Stimulated activated CD8-positive, alpha-beta memory T cell treated with anti-CD3 and anti-CD28 coated beads, Interleukin-2, amount 100 ng/mL, for 1 hour (primary cell): ENCODE measurements at places on chromosomes 7 and 10.

DNA sequence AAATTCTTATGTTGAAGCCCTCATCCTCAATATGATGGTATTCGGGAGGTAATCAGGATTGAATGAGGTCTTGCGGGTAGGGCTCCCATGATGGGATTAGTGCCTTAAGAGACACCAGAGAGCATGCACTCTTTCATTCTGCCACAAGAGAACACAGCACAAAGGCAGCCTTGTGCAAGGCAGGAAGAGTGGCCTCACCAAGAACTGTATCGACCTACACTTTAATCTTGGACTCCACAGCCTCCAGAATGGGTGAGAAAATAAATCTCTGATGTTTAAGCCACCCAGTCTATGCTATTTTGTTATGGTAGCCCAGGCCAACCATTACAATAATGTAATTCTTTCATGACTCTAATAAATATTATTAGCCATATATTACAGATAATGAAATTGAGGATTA, 8.4 kb downstream of the SEM1 start:
- no peak for DNase-seq

GRCh38 chr7:3206101-3206500, 95.0 kb upstream of the SDK1 start:
- DNase-seq: no peak

DNA sequence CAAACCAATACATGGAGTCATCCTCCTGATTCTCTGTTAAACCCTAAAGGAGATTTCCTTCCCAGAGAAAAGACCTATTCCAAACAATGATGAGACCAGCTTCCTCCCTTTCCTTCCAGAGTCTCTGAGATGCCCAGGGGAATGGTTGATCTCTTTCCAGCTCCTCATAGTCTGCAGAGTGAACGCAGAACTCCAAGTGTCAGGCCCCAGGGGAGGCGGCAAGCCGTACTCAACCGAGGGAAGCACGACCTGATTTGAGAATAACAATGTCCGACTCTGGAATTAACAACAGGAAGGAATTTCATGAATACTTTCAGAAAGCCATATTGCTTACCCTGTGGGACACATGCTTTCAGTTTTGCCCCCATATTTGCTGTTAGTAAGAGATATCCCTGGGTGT, 241.7 kb upstream of the GLI3 start:
- DNase-seq: no peak

GRCh38 chr10:86850481-86850880, 94.1 kb downstream of the BMPR1A start:
- DNase-seq: no peak

- DNase-seq: peak; percentile 56
Observed at GRCh38 chr7:74289018-74289658, at the start of gene CLIP2. CLIP2 (plus strand) TSS chr7:74289407; CDS start chr7:74317547, 28,140 bp downstream.

DNA sequence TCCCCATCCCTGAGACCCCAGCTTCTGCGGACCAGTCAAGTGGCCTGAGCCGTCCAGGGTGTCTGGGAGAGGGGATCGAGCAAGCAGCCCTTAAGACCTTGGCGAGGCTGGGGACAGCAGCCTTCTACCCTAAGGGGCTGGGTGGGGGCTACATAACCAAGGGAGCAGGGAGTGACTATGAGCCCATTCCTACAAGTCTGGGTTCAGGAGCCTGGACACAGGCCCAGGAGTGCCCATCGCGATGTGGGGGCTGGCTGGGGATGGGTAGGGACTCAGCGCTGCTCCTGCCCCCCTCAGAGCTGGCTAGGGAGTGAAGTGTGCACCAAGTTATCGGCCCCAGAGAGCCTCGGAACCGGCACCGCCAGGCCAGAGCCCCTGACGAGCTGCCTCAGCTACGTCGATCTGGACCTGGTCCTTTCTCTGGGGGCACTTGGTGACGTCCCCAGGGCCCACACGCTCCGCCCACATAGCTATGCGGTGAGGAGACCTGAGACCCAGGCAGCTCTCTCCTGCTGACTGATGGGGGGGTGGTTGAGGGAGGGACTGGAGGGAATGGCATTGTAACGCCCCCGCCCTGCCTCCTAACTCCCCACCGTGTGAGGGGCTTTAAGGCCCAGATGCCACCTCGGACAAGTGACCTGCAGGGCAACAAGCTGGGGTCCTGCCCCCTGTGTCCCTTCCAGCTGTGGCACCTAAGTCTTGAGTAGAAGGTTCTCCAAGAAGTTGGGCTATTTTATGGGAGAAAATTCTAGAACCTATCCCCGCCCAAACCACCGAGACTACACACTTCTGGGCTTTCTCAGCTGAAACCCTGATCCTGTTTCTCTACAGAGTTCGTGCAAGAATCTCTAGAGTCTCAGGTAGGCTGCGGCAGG, 2.5 kb downstream of the SAP25 start:
- no peak for DNase-seq

DNA sequence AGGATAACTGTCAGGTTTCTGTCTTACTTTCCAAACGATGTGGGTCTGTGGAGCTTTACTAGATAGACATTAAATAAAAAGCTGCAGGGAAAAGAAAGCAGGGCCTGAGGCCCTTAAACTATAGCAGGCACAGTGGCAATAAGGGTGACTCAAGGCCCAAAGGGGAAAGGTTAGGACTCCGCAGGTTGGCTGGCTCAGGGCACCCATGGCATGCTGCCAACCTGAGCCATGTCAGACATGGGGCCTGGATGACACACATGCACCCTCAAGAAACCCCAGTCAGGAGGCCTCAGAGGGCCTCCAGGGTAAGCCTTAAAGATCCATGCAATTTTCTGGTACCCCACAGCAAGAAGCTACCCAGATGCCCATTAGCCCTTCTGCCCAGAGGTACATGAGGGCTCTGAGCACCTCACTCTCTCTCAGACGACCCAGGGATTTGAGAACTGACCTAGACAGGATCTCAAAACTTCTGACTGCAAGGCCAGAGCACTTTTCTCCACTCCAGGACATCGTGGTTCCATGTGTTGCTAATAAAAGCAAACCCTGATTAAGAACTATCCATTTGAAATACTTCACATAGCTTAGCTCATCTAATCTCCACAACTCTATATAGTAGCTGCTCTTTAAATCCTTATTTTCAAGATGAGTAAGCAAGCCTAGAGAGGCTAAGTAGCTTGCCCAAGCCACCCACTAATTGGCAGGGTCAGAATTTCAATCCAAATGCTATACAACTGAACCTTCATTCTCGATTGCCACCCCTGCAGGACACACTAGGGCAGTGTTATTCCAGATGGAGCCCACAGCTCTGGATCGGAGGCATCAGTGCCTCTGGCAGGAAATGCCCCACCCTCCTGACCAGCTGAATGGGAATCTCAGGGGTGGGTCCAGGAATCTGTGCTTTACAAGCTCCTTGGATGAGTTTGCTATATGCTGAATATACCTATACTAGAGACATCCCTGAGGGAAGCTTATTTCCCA, 132.5 kb upstream of the EFCAB10 start:
- DNase-seq: no peak

DNA sequence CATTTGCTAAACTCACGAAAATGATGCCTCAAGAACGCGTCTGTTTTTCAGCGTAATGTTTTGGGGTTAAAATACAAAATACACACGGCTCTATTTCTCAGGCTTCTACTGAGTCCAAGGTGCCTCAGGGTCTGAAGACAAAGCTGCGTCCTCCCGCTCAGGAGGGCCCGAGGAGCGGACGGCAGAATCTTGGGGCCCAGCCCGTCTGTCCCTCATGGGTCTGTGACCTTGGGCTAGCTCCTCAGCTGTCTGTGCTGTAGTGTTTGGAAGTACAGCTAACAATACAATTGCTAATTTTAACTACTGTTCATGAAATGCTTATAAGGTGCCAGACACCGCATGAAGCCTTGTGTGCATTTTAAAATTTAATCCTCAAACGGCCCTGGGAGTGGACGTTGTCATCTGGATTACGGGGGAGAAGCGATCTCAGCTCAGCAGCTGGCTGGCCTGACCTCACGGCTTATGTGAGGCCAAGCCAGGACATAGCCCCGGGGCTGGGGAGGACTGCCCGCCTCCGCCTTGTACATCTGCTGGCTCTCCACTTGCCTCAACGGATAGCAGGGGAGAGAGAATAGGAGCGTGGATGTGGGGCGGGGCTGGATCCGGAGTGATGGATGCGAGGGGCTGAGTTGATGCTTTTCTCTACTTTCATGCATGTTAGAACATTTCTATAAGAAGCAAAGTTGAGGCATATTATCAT, 357.4 kb downstream of the GLRX3 start:
- no peak for DNase-seq

DNA sequence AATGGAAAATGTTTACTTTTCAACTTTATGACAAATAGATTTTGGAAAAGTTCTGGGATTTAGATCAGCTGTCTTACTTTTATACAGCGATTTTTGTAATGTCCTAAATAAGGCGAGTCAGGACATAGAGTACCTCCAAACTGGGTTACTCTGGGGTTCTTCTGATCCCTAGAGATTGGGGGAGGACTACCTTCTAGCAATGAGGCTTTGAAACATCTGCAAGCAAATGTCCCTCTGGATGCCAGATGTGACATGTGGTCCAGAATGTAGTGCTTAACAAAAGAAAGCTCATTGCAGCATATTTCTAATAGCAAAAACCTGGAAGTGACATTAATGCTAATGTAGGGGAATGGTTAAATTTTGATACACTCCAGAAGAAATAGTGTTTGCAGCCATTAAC, 36.1 kb downstream of the ABRAXAS2 start:
- no peak for DNase-seq

DNA sequence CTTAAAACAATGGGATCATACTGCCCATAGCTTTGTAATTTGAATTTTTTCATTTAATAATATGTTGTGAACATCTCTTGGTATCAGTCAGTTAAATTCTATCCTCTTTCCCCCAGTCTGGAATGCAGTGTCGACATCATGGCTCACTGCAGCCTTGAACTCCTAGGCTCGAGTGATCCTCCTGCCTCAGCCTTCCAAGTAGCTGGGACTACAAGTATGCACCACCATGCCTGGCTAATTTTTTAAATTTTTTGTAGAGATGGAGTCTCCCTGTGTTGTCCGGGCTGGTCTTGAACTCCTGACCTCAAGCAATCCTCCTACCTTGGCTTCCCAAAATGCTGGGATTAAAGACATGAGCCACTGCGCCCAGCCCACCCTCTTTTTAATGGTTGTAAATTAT, 34.6 kb downstream of the MPLKIP start:
- DNase-seq: no peak

- DNase-seq: no peak
Observed at GRCh38 chr10:14654821-14655382, 119.8 kb downstream of the FAM107B start.

DNA sequence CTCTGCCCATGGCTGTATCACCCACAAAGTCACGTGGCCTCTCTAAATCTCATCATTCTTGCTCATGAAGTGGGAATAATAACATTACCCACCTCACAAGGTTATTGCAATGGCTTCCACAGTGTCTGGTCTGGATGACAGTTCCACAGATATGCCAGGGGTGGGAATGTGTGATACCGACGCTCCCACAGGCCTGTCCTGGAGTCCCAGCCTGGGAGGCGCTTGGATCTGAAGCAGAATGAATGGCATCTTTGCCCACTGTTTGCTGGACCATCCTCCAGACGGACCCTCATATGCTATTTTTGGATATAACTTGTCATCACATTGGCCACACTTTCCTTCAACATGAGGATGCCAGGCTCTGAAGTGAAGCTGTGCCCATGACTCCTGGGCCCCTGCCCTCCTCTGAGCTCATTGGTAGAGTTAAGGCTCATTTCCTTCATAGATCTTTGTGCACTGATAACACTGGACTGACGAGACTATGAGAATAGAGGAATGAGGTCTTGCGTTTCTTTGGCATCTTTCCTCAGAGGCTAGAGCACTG, 279.8 kb upstream of the ZNF32 start:
- no peak for DNase-seq

DNA sequence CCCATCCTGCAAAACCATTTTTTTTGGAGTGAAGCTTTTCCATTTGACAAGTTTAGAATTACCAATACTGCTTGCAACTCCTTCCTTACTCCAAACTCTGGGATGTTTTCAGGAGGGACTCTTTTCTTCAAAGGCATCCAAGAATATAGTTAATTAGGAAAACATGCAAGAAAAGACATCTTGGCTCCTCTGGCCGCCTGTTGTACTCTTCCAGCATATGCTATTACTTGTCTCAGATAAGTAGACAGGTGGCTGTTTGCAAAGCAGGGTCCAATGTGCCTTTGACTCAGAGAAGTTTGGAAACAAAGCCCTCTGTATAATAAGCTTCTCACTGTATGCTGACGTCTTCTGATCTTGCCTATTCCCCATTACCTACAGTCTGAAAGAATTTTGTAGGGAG, 746.5 kb downstream of the AUTS2 start:
- DNase-seq: no peak

- DNase-seq: no peak
Observed at GRCh38 chr10:12656518-12657142, 307.3 kb downstream of the CAMK1D start.

DNA sequence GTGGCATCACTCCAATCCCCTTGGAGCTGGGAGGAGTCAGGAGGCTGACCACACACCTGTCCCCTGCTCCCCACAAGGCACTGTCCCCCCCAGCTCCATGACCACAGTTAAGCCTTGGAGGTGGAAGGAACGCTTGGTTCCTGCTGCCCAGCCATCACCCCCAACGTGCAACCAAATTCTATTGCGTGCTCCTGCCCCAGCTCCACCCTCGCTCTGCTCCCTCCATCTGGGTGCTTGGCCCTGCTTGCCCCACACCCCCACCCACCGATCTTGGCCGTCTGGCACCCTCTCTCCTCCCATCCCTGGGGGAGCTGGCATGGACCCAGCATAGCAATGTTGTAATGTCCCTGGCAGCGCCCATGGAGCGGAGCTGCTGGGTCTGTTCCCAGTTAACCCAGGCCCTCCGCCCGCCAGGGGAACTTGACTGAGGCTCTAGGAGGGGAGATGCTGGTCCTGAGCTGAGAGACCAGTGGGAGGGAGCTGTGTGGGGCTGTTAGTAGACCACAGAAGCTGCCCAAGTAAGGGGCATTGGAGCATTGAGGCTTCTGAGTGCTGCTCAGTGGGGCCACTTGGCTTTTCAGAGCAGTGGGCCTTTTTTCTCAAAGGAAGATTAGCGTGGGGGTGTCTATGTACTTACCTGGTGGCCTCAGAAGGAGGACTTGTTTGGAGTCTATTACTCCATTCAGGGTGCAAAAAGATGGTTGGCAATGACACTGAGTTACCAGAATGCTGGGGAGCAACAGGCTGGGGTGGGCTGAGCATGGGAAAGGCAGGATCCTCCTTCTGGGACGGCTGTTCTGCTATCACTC, 1.1 kb downstream of the EPHB6 start:
- no peak for DNase-seq

DNA sequence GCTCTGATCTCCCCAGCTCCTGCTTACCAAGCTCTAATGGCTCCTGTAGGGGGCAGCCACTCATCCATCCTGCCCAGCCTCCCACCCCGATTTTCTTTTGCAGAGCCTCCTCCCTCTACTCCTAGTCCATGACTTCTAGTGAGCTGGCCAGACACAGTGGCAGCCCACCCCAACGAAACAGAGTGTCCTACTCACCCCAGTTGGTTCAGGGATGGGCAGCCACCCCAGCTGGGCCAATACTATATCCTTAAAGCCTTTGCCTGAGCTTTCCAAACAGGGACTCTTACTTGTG, 77.1 kb downstream of the GRID1 start:
- DNase-seq: no peak

GRCh38 chr7:134799377-134799776, 19.9 kb downstream of the CALD1 start:
- DNase-seq: no peak
